ENCODE measurements at places on chromosomes 5 and 9.

GRCh38 chr5:115941051-115941675 is 21.1 kb upstream of the LVRN start:
- peak; percentile 92 for DNase-seq

GRCh38 chr5:97657239-97657638 is 474.2 kb upstream of the RIOK2 start:
- DNase-seq: no peak

- DNase-seq: no peak
These were observed 15.4 kb upstream of the NPR2 start for GRCh38 chr9:35776018-35776417.

- DNase-seq: no peak
These were observed 135.0 kb downstream of the PDE4D start for GRCh38 chr5:59758566-59758965.

GRCh38 chr9:122287214-122287720 is 22.6 kb downstream of the MRRF start:
- DNase-seq: no peak

DNA sequence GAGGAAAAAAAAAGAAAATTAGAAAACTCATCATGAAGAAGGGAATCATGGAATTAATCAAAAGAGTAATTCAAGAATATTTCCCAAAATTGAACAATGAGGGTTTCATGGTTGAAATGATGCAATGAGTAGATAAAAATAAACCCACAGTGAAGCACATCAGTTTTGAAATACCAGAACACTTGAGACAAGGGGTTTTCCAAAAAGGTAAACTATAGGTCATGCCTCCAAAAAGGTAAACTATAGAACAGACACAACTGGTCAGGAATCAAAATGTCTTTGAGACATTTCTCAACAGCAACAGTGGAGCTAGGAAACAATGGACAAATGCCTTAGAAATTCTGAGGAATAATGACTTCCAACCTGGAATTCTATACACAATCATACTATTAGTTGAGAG is 60.2 kb upstream of the PCSK5 start:
- DNase-seq: no peak

DNA sequence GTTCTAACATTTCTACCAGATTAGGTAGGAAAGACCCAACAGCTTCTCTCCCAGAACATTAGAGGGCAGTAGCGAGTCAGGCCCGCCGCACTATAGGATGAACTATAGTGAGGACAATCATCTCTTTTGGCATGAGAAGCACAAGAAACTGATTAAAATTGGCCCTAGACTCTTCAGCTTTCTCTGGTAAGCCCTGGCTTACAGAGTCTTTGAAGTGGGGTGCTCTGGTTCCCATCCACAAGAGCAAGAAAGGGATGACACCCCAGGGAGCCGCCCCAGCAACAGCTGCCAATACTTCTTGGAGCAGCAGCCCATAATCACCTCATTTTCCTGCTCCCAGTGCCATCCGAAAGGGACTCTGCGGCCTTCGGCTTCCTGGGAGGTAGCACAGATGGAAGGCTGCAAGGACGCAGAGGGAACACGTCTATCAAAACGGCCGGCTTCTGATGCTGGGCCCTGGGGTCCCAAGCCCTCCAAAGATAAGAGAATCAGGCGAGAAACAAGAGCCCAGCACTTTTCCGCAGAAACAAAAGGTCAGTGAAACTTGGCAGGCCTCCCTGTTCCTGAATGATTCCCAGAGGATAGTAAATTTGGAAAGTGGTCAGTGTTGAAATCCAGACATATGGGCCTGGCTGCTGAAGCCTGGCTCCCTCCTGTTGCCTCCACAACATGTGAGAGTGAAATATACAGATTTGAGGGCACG is 69.3 kb downstream of the HSD17B3 start:
- DNase-seq: no peak

GRCh38 chr9:86175743-86176456 is 76.5 kb upstream of the GOLM1 start:
- DNase-seq: no peak

GRCh38 chr9:132411091-132411508 is 1.1 kb downstream of the CFAP77 start:
- no peak for DNase-seq

GRCh38 chr9:123480791-123481190 is 124.8 kb downstream of the CRB2 start:
- DNase-seq: no peak

DNA sequence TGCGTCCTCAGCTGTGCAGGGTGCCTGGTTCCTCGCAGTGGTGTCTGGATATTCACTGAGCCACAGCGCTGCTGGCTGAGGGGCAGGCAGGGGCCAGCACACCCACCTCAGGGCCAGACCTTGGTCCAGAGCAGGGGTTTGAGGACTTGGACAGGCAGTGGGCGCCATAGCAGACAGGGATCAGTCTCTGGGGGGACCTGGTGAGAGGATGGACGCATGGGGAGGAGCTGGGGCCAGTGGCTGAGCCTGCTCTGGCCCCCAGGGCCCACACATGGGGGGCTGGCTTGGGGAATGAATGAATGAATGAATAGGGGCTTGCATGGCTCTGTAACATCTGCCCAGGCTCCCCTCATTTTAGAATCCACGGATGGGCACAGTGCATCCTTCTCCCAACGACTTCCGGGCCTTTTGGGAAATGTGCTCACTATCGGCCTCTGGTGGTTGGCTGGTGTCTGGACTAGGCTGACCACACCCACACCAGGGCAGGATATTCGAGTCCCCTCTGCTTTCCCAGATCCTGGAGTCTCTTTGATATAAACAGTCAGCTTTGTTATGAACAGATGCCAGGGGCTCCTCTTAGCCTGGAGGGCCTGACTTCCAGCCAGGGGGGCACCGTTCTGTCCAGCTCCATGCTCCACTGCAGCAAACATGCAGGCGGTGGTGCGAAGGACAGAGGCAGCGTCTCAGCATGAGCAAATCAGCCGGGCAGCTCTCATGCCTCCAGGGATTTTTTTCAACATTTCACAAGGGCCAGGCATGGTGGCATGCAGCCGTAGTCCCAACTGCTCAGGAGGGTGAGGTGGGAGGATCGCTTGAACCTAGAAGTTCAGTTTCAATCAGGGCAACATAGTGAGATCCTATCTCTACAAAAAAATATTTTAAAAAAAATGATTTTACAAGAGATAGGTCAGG is 62.6 kb downstream of the NEK6 start:
- peak; percentile 23 for DNase-seq

- no peak for DNase-seq
These were observed 14.9 kb upstream of the SLC6A3 start for GRCh38 chr5:1460054-1460682.

DNA sequence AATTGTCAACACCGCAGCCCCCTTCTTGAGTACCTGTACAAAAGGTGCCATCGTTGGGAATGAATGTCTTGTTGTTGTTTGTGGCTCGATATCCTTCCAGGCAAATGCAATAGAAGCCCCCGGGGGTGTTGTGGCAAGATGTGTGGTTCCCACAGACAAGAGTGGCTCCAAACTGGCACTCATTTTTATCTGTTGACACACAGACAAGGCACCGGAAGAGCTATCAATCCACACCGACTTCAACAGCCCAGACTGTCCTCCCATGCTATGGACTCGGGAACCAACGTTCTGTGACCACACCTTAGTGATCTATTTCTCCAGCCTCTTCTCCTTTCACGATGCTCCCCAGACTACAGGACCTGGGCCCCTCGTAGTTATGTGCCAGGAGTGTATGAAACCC is 25.9 kb downstream of the SUSD1 start:
- no peak for DNase-seq

DNA sequence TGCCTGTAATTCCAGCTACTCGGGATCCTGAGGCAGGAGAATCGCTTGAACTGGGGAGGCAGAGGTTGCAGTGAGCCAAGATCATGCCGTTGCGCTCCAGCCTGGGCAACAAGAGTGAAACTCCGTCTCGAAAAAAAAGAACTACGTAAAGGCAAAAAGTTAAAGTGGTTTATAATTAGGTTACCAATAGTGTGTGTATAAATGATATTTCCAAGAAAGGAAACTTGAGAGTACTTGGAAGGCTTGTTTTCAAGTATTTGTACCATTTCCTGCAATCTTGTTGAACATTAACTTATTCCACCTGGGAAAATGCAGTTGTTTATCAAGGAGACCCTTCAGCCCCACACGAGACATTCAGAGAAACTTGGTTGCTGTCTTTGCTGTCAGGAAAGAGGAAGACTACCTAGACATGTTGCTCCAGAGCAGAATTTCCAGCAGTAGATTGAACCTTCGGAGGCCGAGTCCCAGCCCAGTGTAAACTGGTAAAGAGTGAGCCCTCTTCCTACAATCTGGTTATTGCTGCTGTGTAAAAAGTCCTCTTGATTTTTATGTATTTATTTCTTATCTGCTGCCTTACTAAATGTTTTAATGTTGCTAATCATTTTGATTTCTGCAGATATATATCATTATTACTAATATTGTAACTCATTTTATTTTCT is 30.1 kb downstream of the STXBP1 start:
- DNase-seq: no peak

GRCh38 chr9:626596-626995 is 214.9 kb upstream of the DMRT1 start:
- DNase-seq: no peak

DNA sequence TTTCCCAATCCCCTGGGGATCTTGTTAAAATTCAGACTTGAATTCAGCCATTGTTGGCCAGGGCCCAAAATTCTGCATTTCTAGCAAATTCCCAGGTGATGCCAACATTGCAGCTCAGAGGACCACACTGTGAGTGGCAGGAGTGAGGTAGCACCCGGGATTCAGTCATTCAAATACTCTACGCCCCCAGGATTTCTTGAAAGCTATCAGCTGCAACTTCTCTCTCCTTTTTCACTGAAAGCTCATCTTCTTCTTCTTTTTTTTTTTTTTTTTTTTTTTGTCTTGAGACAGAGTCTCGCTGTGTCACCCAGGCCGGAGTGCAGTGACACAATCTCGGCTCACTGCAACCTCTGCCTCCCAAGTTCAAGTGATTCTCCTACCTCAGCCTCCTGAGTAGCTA is 19.3 kb upstream of the ANKH start:
- DNase-seq: no peak

DNA sequence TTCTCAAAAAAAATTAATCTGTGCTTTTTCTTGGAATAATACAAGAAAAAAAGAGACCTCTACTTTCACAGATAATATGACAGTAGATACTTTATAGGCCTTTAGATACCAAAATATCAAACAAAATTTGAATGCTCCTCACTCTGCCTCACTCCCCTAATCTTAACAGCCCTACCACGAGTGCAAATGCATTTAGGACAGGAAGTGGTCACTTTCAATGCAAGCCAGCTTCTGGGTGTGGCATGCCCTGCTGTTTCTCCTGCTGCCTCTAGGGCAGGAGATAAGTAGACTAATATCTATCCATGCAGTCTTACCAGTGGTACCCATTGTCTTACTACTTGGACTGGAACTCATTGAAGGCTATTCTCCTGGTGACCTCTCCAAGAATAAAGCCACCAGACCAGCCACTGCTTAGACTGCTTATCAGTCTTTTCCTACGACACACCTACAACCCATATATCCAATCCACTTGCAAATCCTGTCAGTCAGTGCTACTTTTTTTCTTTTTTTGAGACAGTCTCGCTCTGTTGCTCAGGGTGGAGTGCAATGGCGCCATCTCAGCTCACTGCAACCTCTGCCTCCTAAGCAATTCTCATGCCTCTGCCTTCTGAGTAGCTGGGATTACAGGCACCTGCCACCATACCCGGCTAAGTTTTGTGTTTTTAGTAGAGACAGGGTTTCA is 23.0 kb downstream of the FRRS1L start:
- no peak for DNase-seq

GRCh38 chr9:33196736-33197135 is 29.6 kb upstream of the B4GALT1 start:
- no peak for DNase-seq

DNA sequence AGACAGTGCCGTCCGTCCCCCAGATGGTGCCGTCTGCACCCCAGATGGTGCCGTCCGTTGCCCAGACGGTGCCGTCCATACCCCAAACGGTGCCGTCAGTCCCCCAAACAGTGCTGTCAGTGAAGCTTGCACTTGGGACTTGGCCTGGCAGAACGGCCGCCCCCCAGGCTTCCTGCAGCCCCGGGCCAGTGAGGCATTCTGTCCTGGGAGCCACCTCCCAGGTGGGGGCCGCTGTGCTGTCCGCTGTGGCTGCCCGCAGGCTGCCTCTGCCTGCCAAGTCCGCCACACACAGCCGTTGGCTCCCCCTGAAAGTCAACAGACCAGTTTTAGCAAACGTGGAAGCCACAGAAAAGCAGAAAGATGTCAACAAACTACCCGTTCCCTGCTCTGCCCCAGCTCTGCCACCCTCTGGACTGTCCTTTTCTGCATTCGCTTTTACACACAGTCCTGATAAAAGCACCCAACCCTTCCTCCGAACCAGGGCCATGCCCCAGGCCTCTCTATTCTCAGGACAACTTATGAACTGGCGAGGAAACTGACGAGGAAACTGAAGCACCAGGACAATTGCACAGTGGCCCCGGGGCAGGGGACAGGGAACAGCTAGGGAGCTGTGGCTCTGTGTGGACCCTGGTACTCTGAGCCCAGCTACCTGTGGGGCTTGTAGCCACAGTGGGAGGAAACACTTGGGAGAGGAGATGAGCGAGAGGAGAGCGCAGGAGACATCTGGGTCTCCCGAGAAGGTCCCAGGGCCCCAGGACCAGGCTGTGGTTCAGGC is 39.6 kb upstream of the RXRA start:
- no peak for DNase-seq
